Naive B cell (primary cell): ENCODE measurements at places on chromosomes 11 and 22.

DNA sequence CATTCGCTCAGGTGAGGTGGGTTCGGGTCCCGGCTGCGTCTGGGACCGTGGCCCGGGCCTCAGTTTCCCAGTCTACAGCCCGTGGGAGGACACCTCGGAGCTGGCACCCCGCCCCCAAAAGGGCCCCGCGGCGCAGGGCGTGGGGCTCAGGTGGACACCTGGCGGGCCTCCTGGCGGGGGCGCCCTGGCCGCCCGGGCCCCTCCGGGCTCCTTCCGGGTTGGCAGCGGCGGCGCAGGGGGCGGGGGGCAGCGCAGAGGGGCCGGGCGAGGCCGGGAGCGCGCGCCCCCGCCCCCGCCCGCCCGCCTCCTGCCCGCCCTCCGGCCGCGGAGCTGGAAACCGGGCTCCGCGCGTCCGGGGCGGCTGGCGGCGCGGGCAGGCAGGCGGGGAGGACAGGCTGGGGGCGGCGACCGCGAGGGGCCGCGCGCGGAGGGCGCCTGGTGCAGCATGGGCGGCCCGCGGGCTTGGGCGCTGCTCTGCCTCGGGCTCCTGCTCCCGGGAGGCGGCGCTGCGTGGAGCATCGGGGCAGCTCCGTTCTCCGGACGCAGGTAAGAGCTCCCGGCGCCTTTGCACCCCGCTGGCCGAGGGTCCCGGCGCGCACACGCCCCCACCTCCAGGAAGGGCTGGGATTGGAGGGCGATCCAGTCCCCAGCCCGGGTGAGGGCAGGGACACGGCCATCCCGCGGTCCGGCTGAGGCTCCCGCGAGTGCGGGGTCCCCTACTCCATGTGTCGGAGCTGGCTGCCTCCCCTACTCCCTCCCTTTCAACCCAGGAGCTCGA lies at the start of gene EMID1:
Gene EMID1 (plus strand): TSS at position 303 of the 778 bp plus-strand sequence. CDS start 143 bp downstream, at position 446.
- no peak for DNase-seq

GRCh38 chr11:108939135-108939534 lies 274.3 kb downstream of the DDX10 start:
- DNase-seq = no peak

- no peak for DNase-seq
These were observed 22.2 kb downstream of the TSKU start for GRCh38 chr11:76805206-76805913.

DNA sequence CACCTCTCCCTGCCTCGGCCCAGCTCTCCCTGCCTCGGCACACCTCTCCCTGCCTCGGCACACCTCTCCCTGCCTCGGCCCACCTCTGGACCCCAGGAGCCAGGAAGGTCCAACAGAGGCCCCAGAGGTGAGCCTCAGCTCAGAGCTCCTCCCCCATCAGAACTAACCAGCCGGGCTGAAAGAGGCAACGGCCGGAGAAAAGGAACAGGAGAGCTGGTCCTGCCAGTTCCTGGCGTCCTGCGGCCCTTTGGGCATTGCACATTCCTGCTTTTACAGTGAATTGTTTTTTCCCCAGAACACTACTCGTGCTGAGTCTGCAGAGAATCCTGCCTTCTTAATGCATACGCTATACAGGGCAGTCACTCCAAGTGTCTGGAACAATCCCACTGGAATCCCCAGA lies 45.8 kb downstream of the LMO1 start:
- DNase-seq = no peak

- DNase-seq = no peak
These were observed at the start of gene DESI1 for GRCh38 chr22:41620589-41621098. Gene DESI1, minus strand, starts transcription at chr22:41621043. Its CDS starts 204 bp downstream, at chr22:41620839.

DNA sequence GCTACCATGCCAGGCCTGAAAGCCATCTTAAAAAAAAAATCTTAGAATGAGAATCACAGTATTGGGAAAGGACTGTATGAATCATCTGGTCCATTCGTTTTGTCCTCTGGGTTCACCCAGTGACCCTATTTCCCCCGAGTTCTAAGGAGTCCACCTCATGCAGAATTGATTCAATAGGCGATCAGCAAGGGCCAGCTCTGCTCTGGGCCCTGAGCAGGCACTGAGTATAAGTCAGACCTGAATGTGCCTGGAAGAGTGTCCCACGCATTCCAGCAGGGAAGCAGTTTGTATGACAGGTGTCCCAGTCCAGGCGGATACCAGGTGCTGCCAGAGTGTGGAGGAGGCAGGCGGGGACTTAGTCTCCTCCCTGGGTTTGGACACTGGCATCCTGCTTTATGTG lies 883 bp upstream of the HMOX1 start:
- no peak for DNase-seq

DNA sequence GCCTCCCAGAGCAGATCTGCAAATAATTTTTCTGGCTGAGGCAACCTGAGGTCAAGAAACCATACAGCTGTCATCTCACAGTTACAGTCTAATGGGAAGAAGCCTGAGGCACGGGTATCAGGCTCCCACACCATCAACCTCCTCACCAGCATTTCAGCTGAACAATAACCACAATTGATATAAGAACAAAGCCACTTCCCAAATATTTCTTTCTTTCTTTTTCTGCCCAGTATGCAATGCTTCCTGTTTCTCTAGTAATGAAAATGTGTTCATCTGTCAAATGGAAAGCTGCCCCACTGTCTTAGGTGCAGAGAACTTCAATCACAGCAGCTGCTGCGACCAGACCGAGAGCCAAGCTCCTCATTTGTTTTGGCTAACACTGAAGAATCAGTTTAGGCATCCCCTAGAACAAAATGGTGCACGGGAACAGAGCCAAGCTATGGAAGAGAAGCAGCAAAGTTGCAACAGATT lies 108.4 kb downstream of the BLID start:
- DNase-seq = no peak

DNA sequence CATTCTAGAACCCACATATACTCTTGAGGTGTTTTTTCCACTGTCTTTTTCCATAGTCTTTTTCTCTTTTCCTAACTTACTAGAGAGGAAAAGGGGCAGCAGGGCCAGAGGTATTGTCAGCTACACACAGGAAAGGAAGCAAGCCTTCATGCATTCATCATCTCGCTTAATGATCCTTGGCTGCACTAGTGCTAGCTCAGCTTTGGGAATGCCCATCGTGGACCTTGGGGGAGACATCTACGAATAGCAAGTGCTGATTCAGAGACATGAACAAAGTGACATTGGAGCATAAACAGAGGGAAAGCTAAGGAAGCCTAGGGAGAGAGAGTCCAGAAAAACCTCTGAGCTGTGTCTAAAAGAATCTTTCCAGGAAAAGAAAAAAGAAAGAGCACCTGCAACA lies 466.3 kb upstream of the ARHGAP42 start:
- no peak for DNase-seq

GRCh38 chr22:19888131-19888746 lies 33.6 kb upstream of the GNB1L start:
- DNase-seq = no peak

DNA sequence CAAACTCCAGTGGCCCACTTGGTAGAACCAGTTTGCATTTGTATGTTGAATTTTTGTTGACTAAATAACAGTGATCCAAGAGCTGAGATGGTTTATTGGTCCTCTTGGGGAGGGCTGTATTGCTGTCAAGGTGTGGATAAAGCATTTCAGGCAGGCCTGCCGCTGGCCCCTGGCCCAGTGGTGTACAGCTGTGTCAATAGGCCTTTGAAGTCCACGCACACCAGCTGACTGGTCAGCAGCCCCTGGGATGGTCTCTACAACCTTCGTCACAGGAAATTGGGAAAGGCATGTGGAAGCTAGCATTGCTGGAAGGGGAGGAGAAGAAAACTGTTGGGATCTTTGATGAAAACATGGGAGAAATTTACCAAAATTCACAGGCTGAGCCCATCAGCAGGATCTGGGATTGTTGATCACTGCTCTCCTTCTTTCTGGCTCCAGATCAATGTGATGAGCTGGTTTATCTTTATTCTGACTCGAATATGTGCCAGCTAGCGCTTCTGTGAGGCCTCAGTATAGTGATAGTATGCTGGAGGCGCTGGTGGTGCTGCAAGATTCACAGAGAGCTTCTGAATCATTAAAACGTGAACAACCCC lies 12.5 kb upstream of the E2F8 start:
- no peak for DNase-seq

GRCh38 chr11:65911682-65912568 lies 6.9 kb downstream of the C11orf68 start:
- DNase-seq = no peak

DNA sequence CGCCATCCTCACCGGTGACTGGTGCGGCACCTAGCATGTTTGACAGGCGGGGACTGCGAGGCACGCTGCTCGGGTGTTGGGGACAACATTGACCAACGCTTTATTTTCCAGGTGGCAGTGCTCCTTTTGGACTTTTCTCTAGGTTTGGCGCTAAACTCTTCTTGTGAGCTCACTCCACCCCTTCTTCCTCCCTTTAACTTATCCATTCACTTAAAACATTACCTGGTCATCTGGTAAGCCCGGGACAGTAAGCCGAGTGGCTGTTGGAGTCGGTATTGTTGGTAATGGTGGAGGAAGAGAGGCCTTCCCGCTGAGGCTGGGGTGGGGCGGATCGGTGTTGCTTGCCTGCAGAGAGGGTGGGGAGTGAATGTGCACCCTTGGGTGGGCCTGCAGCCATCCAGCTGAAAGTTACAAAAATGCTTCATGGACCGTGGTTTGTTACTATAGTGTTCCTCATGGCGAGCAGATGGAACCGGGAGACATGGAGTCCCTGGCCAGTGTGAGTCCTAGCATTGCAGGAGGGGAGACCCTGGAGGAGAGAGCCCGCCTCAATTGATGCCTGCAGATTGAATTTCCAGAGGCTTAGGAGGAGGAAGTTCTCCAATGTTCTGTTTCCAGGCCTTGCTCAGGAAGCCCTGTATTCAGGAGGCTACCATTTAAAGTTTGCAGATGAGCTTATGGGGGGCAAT lies 1.1 kb downstream of the NEAT1 start:
- DNase-seq = no peak

DNA sequence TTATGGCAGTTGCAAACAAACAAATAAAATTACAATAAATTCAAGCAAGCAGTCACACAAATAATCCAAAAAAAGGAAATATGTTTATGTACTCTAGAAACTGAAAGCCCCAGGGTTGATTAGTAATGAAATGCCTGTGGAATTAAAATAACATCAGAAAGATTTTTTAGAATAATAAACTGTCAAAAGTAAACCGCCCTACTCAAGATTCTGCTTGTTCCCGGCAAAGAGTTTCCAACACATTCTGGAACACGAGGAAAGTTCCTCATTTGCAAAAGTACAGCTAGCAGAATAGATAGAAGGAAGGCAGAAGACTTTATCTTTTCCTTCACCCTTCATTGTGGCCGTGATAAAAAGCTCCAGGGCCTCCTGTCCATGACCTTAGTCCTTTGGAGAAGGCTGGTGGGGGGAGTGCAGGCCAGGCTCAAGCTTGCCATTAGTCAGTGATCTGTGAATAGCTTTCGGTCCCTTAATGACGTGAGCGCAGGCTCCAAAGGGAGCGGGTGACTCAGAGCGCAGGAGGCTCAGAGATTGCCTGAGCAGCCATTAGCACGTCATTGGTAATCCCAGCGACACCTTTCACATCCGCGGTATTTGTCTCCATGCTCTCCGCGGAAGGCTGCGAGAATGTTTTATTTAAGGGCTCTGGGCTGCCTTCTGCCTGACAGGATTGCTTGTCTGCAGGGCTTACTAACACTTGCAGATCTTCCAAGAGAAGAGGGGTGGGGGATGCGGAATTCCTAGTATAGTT lies 458.3 kb downstream of the METTL15 start:
- DNase-seq = no peak

- DNase-seq = no peak
These were observed 32.1 kb downstream of the SERPIND1 start for GRCh38 chr22:20805972-20806471.

DNA sequence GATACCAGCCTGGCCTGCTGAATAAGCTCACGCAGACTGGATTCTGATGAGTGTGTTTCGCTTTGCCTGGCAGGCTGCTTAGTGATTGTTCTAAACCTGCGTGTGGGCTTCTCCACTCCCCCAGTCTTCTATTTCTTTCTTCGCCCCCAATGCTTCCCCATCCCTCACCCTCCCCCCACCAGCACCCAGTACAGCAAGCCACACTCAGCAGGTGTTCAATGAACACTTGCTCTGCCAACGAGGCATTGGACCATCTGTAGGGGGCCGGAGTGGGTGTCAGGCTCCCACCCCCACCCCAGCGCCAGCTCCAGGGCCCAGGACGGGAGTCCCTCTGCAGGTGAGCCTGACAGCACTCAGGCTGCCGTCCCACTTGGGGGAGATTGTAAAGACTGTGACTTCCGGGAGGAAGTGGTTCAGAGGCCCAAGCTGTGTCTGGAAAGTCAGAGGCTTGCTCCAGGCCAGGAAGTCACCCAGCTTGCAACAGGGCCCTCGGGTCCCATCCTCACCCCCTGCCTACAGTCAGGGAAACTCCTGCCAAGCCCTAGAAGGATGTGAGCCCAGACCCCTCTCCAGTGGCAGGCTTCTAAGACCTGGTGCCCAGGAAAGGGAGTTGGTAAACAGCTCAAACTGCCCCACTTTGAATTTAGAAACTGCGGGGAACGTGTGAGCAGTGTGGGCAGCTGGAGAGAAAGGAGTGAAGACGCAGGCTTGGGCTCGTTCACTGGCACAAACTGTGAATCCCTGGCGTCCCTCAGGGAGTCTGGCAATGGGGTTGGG lies 66.3 kb upstream of the PRDM11 start:
- DNase-seq = peak; percentile 63

DNA sequence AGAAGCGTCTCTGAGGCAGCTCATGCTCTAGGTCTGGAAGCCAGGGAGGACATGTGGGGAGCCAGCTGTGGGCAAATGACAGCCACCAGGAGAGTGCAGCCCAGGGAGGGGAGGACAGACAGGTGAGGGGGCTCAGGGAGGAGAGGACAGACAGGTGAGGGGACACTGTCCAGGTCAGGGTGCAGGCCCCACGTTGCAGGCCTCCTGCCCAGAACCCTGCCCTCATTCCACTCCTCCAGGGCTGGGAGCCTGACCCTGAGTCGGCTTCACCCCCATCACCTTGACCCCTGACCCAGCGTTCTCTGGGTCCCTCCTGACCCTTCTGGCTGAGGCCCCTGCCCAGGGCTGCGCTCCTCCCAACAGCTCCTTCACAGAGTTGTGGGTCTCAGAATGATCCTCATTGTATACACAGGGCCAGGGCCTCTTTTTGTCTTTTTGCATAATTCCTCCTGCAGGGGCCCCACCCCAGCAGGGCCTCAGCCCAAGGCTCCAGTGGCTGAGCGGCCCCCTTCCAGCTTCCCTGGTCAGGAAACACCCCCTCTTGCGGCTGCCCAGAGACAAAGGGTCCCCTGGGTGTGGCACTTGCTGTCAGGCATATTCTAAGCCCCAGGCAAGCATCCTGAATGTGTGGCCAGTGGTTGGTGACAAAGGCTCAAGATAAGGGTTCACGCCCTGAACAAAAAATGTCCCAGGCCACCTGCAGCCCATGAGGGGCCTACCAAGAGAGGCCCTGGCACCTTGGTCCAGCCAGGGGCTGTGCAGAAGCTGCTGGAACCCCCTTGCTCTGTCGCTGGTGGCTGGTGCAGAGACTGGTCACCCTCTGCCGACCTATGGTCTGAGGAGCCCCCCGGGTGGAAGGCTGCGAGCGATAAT lies 853.0 kb downstream of the BRD1 start:
- no peak for DNase-seq

- DNase-seq = no peak
These were observed 1.0 kb downstream of the MALAT1 start for GRCh38 chr11:65499713-65500386.
